ENCODE measurements at places on chromosomes 4 and X. TPM values are rescaled to one million over a fixed set of nuclear protein-coding genes. Genes with fewer than 3 reads are reported as not detected.

DGKQ gene
- total RNA-seq, result 7.7 TPM

CLNK gene
- total RNA-seq, result not detected

C4orf36 gene
- total RNA-seq, result 2.7 TPM

MSANTD1 gene
- total RNA-seq, result not detected

ADGRG2 gene
- under 0.01 TPM for total RNA-seq

ARAP2 gene
- total RNA-seq, result 0.30 TPM

HSFX1 gene
- total RNA-seq, result not detected

SPOCK3 gene
- total RNA-seq, result 1.0 TPM

DMP1 gene
- not detected for total RNA-seq

FRAS1 gene
- total RNA-seq, result 0.30 TPM

MMRN1 gene
- total RNA-seq, result not detected

ARMCX1 gene
- 27.5 TPM for total RNA-seq

UGT8 gene
- total RNA-seq, result 0.17 TPM

CCDC160 gene
- not detected for total RNA-seq

DRP2 gene
- total RNA-seq, result 1.2 TPM

NPY2R gene
- total RNA-seq, result under 0.01 TPM

TECRL gene
- total RNA-seq, result not detected

NXF3 gene
- not detected for total RNA-seq

TRAM1L1 gene
- 3.9 TPM for total RNA-seq

TLR1 gene
- 0.84 TPM for total RNA-seq

ABCB7 gene
- total RNA-seq, result 25.7 TPM

FATE1 gene
- total RNA-seq, result not detected

CXCL8 gene
- total RNA-seq, result 5.6 TPM

SLC2A9 gene
- total RNA-seq, result 0.17 TPM

TSPAN5 gene
- 55.6 TPM for total RNA-seq

DDX53 gene
- not detected for total RNA-seq

MAGEE2 gene
- total RNA-seq, result not detected

GAGE1 gene
- not detected for total RNA-seq

GUCY1B1 gene
- total RNA-seq, result 12.9 TPM

CCNQ gene
- 38.7 TPM for total RNA-seq

RAP1GDS1 gene
- total RNA-seq, result 49.3 TPM

ITGB1BP2 gene
- 3.4 TPM for total RNA-seq

COL25A1 gene
- 0.17 TPM for total RNA-seq

SCARB2 gene
- 76.0 TPM for total RNA-seq

GAB3 gene
- 0.84 TPM for total RNA-seq

TMLHE gene
- 9.9 TPM for total RNA-seq

TBX22 gene
- not detected for total RNA-seq

ABCD1 gene
- total RNA-seq, result 11.9 TPM

SSX1 gene
- not detected for total RNA-seq

CSAG1 gene
- total RNA-seq, result not detected

ZNF630 gene
- 1.3 TPM for total RNA-seq

STBD1 gene
- 3.7 TPM for total RNA-seq
